ENCODE measurements at places on chromosomes 7 and 10. TPM values are rescaled to one million over a fixed set of nuclear protein-coding genes. Genes with fewer than 3 reads are reported as not detected.

OR9A2 gene
- not detected for total RNA-seq

DNA sequence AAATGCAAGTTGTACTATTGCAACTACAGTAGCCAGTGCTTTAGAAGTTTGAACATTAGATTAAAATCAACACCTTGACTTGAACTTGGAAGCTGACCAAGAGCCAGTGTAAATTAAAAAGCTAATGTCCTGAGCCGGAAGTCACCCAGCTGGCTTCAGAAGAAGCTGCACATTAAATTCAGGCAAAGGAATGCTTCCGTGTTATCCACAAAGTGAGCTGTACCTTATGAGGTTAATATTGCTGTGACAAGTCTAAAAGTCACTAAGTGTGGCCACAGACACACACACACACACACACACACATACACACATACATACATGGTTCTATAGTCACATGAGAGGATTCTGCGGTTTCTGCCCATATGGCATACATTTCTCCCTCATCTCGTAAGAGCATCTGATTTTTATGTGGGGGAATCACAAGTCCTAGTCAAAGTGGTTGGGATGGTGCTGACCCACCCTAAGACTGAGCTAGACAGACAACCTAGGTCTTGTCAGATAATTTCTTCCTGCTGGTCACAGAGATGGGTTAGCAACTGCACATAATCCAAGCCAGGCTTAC, 612.9 kb downstream of the SORCS1 start:
- DNase-seq = no peak
- H3K36me3 ChIP-seq = no peaks in the 10 kb centered on the region
- H3K27ac ChIP-seq = no peak overlapping the region
- no peaks in the 10 kb centered on the region for H3K27me3 ChIP-seq

DNA sequence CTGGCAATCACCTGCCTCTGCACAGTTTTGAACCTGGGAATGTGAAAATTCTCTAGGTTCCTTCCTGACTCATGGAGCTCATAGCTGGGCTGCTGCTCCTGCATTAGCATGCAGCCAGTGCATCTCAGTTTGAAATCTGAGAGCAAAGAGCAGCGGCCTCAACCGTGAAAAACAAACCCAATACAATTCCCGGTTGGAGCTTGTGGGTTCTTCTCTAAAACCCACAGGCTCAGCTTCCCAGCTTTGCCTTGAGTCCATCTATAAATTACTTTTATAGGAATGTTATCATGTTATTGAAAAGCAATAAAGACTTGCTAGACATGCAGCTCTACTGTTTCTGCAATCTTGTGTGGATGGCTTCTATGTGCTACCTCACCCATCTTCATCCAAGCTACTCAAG, 191.7 kb downstream of the CXCL12 start:
- H3K4me1 ChIP-seq = no peaks in the 10 kb centered on the region
- no peak overlapping the region for H3K27ac ChIP-seq
- no peak overlapping the region for H3K4me3 ChIP-seq
- DNase-seq = no peak

- peak; percentile 80 for DNase-seq
- H3K4me1 ChIP-seq = peaks cover 27% of the 10 kb centered on the region
- H3K27me3 ChIP-seq = no peaks in the 10 kb centered on the region
- H3K36me3 ChIP-seq = no peaks in the 10 kb centered on the region
- H3K27ac ChIP-seq = no peak overlapping the region
Measured at GRCh38 chr7:27576360-27576944, 86.2 kb downstream of the HIBADH start.

DNA sequence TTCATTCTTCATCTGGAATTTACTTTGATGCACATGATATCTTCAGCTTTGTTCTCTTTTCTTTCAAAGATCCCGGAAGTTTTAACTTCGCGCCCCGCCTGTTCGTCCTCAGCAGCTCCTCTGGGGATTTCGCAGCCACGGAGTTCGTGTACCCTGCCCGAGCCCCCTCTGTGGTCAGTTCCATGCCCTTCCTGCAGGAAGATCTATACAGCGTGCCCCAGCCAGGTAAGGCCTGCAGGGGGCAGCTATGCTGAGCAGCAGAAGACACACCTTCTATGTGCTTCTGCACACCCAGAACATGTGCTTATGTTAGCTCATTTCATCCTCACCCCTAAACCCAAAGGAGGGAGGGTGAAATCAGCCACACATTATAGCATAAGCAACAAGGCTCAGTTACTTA, 79.7 kb upstream of the LYZL2 start:
- H3K4me1 ChIP-seq = peaks cover 27% of the 10 kb centered on the region
- no peak overlapping the region for H3K4me3 ChIP-seq
- no peak for DNase-seq

PDK4 gene
- total RNA-seq = not detected

DNA sequence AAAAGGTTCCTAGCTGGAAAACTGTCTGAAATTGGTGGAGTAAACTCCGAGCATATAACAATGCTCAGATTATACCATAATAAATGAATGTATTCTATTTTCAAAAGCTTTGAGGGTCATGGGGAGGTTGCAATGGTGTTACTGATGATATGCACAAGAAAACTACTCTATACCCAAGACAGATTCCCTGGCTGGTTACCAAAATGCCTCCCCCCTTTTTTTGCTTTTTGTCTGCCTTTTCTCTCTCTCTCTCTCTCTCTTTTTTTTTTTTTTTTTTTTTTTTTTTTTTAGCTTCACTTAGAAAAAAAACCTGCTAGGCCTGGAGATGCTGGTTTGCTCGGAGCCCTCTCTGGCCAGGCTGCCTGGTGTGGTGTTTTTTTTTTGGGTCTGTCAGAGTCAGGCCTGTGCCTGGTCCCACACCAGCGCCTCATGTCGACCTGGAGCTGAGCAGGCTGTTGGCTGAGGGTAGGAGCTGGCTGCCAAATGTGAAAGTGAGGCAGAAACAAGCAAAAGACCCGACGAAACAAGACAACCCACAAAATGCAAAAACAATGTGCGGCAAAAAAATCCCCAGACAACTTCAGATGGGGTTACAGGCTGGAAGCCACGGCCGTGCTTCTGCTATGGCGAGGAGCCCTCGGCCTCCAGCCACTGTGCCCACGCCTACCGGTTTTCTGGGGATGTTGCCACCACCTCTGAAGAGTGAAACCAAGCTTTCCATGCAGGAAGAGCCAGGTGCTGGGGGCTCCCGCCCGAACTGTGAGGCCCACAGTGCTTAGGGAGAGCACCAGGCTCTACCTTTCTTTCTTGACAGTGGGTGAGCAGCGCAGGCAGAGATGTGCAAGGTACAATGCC, 59.9 kb upstream of the EFCAB10 start:
- H3K36me3 ChIP-seq = no peaks in the 10 kb centered on the region
- no peak for DNase-seq
- H3K4me1 ChIP-seq = peaks cover 2% of the 10 kb centered on the region
- no peaks in the 10 kb centered on the region for H3K27me3 ChIP-seq
- no peak overlapping the region for H3K4me3 ChIP-seq

- H3K27ac ChIP-seq = no peak overlapping the region
- H3K4me3 ChIP-seq = no peak overlapping the region
- no peaks in the 10 kb centered on the region for H3K36me3 ChIP-seq
- no peaks in the 10 kb centered on the region for H3K4me1 ChIP-seq
- DNase-seq = no peak
Measured at GRCh38 chr7:42227936-42228591, 8.9 kb downstream of the GLI3 start.

DNA sequence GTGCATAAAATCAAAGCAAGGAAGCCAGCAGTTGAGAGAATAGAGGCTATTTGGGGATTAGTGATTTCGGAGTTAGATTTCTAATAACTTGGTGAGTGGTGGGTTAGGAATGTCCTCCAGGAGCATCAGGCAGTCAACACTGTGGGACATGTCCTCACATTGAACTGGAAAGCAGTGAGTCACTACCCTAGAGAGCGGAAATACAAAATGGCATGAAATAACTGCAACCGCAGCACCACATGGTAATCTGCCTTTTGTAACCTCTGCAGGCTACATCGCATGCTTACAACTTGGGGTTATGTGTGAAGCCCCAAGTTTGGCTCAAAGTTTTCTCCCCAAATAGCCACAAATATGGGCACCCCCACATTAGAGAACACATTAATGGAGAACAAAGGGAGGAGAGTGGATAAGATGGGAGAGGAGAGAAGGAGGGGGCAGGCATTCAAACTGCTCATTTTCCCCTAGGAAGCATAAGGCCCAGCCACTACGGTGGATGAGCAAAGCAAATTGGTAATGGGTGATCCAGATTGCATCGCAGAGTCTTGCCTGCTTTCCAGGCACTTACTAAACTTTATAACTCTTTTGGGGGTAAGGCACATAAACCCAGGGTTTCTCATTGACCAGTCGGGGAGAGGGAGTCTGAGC, 22.0 kb upstream of the SLF2 start:
- H3K27ac ChIP-seq = no peak overlapping the region
- H3K4me1 ChIP-seq = peaks cover 25% of the 10 kb centered on the region

DNA sequence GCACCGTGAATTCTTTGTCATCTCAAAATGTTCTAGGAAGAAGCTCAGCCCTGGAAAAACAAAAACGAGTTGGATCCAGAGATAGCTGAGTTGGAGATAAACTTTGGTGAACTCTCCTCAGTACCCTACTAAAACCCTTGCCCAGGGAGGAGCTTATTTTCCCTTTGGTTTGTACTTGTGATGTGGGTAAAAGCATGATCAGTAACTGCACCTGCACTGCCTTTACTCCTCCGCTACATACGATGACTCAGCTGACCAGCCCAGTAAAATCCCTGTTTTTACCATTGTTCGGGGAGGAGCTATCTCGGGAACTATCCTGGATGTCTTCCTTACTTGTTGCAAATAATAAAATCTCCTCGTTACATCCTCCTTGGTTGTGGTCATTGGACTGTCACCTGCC, 359.3 kb downstream of the SH2D4B start:
- H3K4me3 ChIP-seq = no peak overlapping the region
- H3K27ac ChIP-seq = no peak overlapping the region
- no peaks in the 10 kb centered on the region for H3K27me3 ChIP-seq
- no peaks in the 10 kb centered on the region for H3K36me3 ChIP-seq
- no peak for DNase-seq

TAS2R3 gene
- 1.0 TPM for total RNA-seq

GRCh38 chr7:118285358-118285757, 60.9 kb downstream of the ANKRD7 start:
- no peak for DNase-seq
- H3K36me3 ChIP-seq = no peaks in the 10 kb centered on the region
- no peaks in the 10 kb centered on the region for H3K27me3 ChIP-seq
- H3K27ac ChIP-seq = no peak overlapping the region

CALHM3 gene
- 0.30 TPM for total RNA-seq

DNA sequence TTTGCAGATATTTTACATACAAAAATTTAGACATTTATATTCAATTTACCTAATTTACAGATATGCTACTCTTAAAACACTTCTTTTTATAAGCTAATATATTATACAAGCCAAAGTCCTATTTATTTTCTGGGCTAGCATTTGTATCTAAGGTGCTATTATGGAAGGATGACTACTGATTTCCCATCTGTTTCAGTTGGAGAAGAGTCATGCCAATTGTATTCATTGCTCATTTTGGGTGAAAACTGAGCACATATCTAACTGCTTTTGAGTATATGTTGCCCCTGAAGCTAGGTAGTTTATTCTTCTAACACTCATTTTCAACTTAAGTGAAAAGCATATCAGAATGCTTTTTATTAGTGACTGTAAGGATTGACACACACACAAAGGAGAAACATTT, 172.9 kb downstream of the CDK14 start:
- no peaks in the 10 kb centered on the region for H3K27me3 ChIP-seq
- H3K4me1 ChIP-seq = peaks cover 72% of the 10 kb centered on the region
- H3K4me3 ChIP-seq = no peak overlapping the region
- peak; percentile 40 for DNase-seq
- H3K36me3 ChIP-seq = peaks cover 35% of the 10 kb centered on the region

FKBP6 gene
- total RNA-seq = not detected

TBC1D12 gene
- not detected for total RNA-seq

DNA sequence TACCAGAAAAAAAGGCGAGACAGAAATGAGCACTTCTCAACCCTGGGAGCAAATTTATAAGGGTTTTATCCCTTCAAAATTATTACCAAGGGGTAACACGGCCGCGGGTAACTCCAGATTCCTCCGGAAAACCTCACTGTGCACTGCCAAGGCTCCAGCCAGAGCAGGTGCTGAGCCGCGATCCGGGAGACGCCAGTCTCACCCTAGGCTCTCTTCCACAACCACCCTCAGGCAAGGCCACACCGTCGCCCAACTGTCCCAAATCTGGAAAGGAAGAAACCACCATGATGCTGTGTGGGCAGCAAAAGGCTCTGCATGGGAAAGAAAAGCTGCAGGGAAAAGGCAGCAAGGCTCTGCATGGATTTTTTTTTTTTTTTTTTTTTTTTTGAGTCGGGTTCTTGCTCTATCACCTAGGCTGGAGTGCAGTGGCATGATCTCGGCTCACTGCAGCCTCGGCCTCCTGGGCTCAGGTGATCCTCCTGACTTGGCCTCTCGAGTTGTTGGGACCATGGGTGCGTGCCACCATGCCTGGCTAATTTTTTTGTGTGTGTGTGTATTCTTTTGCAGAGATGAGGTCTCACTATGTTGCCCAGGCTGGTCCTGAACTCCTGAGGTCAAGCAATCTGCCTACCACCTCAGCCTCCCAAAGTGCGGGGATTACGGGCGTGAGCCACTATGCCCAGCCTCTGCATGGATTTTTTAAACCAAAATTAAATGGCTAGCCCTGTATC, 39.0 kb downstream of the MAD1L1 start:
- H3K4me3 ChIP-seq = no peak overlapping the region
- DNase-seq = no peak
- no peak overlapping the region for H3K27ac ChIP-seq
- no peaks in the 10 kb centered on the region for H3K27me3 ChIP-seq

CUTC gene
- 20.1 TPM for total RNA-seq

GRCh38 chr7:152913492-152913891, 153.9 kb downstream of the ACTR3B start:
- no peak for DNase-seq
- no peaks in the 10 kb centered on the region for H3K27me3 ChIP-seq
- no peak overlapping the region for H3K27ac ChIP-seq
- no peak overlapping the region for H3K4me3 ChIP-seq
- H3K36me3 ChIP-seq = no peaks in the 10 kb centered on the region
- H3K4me1 ChIP-seq = no peaks in the 10 kb centered on the region

DNA sequence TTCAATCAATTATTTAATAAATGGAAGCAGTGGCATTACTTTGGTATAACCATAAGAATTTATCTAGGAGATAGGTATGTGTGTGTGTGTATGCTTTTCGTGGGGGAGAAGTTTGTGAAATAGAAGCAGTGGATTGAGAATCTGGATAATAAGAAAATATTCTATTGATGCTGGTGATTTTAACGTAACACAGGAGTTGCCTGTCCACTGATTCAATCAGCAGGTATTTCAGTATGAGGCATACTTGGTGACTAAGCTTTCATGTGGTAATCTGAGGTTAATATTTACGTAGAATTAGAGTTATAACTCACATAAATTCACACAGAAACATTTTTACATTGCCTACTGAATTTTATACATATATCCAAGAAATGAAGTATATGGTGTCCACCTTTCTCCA, 568.0 kb downstream of the ZWINT start:
- H3K27ac ChIP-seq = no peak overlapping the region
- no peak overlapping the region for H3K4me3 ChIP-seq
- no peaks in the 10 kb centered on the region for H3K4me1 ChIP-seq

Measured in Karpas-422 (cell line).